Stimulated activated CD4-positive, alpha-beta T cell treated with anti-CD3 and anti-CD28 coated beads, Interleukin-1b, Interleukin-23, amount 100 ng/mL, for 1 hour (primary cell): ENCODE measurements at places on chromosomes 2 and 18.

DNA sequence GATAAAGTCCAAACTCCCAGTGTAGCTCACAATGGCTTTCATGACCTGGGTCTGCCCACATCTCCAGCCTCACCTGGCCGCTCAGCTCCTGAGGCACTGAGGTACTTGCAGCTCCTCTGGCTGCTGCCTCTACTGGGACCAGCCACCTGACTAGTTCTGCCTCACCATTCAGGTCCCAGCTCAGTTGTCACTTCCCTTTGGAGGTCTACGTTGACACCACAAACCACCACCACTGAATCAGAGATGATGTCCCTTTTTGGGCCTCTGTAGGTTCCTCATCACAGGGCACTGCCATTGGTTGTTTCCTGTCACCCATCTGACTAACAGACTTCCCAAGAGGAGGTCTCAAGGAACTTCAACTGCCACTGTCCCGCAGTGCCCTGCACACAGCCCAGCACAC lies 21.2 kb downstream of the SPP2 start:
- DNase-seq: no peak

DNA sequence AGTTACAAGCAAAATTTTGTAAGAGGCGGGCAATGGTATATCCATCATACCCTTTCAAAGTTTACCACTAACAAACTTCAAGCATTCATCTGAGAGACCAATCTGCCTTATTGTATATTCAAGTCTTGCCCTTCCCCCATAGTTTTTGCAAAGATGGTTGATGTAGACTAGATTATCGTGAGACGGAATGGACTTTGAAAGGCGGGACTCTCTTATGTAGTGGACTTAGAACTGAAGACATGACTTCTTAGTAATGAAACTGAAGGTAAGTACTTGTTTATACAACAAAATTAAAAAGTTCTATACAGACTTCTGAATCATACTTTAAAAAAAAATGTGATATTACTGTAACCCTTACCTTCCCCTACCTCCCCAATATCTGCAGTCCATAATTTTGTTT lies 10.4 kb downstream of the AP1S3 start:
- no peak for DNase-seq

DNA sequence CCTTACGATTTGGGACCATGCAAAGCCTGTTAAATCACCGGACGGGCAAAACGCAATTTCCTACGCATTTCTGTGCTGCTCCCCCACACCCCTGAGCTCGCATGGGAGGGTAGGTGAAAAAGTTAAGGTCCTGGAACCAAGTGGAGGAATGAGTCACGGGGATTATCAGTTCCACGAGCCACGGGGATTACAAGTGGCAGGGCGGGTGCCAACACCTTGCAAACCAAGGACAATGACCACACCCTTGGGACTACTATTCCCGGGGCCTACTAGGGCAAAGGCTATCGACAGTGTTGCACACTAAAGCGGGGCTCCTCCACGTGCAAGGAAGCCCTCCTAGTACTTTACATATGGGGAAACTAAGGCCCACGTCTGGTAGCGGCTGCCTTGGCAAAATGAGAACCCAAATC lies 447 bp downstream of the RETSAT start:
- no peak for DNase-seq

GRCh38 chr2:232957657-232958090 lies 55.4 kb downstream of the NGEF start:
- no peak for DNase-seq

DNA sequence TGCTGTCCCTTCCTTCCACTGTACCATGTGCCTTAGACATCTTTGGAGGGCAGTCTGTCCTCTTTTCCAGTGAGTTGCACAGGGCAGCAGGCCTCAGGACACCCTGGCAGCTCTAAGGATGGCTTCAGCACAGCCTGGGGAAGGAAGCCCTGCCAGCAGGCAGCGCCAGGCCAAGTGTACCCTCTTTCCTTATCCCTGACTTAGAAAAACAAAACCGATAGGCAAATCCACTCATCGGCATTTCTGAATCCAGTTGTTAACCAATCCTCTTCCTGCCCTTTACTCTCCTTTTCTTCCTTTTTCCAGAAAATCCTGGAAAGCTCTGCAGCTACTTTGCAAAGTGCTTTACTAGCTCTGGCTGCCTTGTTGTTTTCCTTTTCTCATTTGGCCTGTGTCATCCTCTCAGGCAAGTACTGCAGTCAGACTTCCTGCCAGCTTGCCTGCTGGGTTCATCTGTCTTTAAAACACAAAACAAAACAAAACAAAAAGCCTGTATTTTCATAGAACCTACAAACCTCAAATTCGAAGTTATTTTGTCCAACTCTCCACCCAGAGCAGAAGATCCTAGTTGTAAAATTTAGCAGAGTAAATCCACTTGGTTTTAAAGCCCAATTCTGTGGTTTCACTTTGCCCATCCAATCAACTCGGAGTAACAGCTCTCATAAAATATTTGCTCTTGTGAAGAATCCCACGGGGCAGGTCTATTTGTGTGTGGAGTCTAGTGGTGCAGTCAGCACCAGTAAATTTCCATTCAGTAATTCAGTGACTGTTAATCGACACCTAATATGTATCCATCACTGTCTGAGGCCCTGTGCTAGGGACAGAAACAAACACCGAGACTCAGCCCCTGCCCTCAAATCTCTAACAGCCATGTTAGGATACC lies 45.2 kb downstream of the PCBP1 start:
- no peak for DNase-seq

GRCh38 chr2:108635630-108636354 lies 83.5 kb upstream of the RANBP2 start:
- DNase-seq: no peak
